ENCODE measurements at places on chromosomes 16 and 17.

GRCh38 chr17:44307387-44308186, 814 bp upstream of the RUNDC3A start:
- no peak for DNase-seq

DNA sequence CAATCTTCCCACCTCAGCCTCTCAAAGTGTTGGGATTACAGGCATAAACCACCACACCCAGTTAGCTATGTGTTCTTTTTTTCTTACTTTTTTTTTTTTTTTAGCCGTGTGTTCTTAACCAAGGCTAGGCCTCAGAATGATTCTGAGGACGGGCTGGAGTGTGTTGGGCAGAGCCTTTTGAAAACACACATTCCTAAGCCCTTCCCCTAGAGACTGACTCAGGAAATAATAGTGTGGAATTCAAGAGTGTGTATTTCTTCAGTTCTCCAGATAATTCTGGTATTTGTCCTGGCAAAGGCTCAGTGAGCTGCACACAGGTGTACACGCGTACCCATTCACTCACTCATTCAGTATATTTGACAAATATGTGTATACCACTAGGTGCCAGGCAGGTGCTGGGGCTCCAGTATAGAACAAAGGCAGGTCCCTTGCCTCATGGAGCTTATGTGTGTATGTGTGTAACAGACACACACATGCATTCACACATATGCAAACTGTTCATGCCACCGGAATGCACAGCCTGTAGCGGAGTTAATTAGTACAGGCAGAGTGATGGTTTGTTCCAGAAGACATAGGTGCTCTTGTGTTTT, 19.4 kb upstream of the NFATC3 start:
- DNase-seq, result no peak

- DNase-seq, result no peak
These were observed 149.9 kb upstream of the PLCG2 start for GRCh38 chr16:81629034-81629802.

DNA sequence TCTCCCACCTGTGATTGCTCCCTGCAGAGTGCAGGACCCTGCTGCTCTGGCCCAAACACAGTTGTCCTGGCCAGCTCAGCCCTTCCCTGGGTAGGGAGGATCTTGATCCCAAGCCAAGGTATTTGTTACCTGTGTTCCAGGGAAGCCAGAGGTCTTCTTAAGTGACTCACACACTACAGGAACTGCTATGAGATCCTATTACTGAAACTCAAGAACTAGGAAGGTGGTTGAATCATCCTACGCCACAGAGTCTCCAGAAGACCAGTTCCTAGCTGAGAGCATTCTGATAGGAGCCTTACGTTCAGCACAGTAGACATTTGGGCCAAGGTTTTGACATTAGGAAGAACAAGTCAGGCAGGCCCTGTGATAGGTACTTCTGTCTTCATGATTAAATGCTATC, 12.0 kb downstream of the CHST6 start:
- DNase-seq, result no peak

GRCh38 chr16:71658771-71659170, 32.8 kb downstream of the MARVELD3 start:
- DNase-seq, result no peak

All from activated naive CD8-positive, alpha-beta T cell treated with anti-CD3 and anti-CD28 coated beads, Interleukin-2, amount 10 ng/mL, durations not matched to agents 7 days and 5 days (primary cell).